ENCODE measurements at places on chromosomes 5 and 9. TPM values are rescaled to one million over a fixed set of nuclear protein-coding genes. Genes with fewer than 3 reads are reported as not detected.

Gene TLX3
- total RNA-seq, result not detected

Gene CDH9
- total RNA-seq, result 0.16 TPM

Gene NPR3
- total RNA-seq, result 2.8 TPM

Gene TICAM2
- 9.1 TPM for total RNA-seq

Gene ADRB2
- total RNA-seq, result 0.16 TPM

Gene TGFBI
- 227 TPM for total RNA-seq
